CD8-positive, alpha-beta memory T cell (primary cell): ENCODE measurements at places on chromosomes 5 and 9. TPM values are rescaled to one million over a fixed set of nuclear protein-coding genes. Genes with fewer than 3 reads are reported as not detected.

The ACTBL2 gene
- total RNA-seq = not detected

GRCh38 chr9:116298878-116299391 is 145.3 kb downstream of the PAPPA start:
- DNase-seq = no peak

The XPA gene
- total RNA-seq = 11.2 TPM

The PRUNE2 gene
- total RNA-seq = 0.48 TPM

DNA sequence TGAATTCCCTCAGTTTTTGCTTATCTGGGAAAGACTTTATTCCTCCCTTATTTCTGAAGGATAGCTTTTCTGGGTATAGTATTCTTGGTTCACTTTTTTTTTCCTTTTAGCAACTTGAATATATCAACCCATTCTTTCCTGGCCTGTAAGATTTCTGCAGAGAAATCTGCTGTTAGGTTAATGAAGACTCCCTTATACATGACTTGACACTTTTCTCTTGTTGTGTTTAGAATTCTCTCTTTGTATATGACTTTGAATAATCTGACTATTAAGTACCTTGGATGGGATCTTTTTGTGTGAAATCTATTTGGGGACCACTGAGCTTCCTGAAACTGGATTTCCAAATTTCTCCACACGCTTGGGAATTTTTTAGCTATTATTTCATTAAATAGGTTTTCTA is 55.0 kb upstream of the CDK5RAP2 start:
- no peak for DNase-seq

GRCh38 chr5:38615981-38616451 is 59.6 kb upstream of the LIFR start:
- no peak for DNase-seq

- no peak for DNase-seq
These were observed 464.7 kb upstream of the KLF4 start for GRCh38 chr9:107954312-107954711.

DNA sequence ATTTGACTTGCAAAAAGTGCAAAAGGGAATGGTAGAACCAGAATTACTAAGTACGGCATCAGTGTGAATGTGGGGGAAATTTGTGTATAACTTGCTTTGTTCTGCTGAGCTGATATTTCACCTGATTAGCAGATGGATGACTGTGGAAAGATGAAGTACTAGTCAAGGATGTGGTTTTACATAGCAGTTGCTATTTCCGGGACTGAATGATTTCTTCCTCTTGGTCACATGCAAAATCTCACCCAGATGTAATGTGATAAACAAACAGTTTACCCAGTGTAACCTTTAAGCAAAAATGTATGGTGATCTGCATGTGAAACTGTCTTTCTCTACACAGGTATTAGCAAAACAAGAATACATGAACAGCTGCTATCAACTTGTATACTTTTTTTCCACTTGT is 46.1 kb downstream of the DCP2 start:
- no peak for DNase-seq

The ACER2 gene
- 3.0 TPM for total RNA-seq

DNA sequence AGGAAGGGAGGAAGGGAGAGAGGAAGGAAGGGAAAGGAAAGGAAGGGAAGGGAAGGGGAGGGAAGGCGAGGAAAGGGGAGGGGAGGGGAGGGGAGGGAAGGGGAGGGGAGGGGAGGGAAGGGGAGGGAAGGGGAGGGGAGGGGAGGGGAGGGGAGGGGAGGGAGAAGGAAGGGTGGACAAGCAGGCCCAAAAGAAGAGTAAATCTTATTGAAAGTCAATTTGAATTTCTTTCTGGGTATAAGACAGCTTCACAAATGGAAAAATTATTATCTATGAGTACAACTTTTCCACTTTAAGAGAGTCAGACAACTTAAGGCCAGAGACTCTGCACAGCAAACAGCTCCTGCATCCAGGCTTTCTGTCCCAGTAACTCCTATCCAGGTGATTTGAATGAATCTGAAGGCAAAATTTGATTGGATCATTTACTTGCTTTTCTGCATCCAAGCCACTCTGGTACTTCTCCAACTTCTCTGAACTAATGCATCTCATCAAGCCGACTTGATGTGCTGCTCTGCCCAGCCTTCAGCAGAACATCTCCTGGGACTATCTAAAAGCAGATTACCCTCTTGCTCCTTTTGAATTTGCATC is 363.4 kb upstream of the KIF2A start:
- DNase-seq = no peak

DNA sequence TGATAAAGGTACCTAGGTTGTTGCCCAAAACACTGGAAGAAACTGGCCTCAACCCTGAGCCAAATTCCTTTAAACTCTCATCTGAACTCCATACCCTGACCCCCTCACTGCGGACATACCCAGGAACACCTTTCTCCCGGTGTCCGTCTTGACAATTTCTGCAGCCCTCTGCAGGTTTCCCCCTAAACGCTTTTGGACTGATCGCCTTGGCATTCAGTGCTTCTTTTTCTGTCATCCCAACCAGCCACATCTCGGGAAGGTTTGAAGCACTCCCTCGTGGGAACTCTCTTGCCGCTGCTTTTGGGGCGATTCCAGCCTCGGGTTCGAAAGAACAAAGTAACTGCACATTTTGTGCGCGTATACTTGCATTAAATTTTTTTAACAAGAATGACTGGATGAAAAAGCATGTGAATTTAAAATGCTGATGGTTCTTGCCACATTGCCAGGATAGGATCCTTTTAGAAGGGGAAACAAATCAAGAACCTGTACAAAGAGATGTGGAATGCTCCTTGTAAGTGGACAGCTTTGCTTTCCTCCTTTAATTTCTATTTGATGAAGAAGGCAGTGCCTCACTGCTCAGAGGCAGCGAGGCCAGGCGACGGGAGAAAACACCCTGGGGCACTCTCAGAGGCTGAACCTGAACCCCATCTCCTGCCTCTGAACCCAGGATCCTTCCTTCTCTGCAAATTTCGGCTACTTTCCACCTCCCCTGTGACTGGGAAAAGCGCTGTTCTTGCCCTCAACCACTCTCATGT is 615 bp downstream of the PSMD5 start:
- no peak for DNase-seq
